ENCODE measurements at places on chromosomes 2 and 18. TPM values are rescaled to one million over a fixed set of nuclear protein-coding genes. Genes with fewer than 3 reads are reported as not detected.

GRCh38 chr2:229083606-229084340 is 187.3 kb downstream of the PID1 start:
- DNase-seq = no peak

- DNase-seq = no peak
These were observed 57.5 kb downstream of the AP1S3 start for GRCh38 chr2:223779877-223780276.

GRCh38 chr2:18630541-18630940 is 41.2 kb upstream of the NT5C1B start:
- no peak for DNase-seq

GRCh38 chr2:144625626-144626025 is 105.7 kb upstream of the ZEB2 start:
- DNase-seq = no peak

DNA sequence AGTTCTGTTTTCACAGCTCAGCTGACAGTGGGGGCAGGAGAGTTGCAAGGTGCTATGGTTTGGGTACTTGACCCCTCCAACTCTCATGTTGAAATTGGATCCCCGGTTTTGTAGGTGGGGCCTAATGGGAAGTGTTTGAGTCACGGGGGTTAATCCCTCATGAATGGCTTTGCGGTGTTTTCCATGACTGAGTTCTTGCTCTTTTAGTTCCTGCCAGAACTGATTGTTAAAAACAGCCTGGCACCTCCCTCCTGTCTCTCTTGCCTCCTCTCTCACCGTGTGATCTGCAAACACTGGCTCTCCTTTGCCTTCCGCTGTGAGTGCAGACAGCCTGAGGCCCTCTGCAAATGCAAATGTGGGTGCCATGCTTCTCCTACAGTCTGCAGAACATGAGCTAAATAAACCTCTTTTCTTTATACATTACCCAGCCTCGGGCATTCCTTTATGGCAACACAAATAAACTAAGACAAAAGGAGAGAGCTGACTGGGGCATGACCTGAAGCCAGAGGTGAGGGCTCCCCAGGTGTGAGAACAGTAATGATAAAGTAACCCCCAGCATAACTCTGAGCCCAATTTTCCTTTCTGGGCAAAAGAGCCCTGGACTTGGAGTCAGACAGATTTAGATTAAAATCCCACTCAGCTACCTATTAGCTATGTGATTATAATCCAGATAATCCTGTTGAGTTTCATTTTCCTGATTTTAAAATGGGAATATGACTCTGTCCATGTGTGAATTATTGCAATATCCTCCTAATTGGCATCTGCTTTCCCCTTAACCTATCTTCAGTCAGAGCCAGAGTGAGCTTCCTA is 64.9 kb upstream of the CAPN13 start:
- no peak for DNase-seq

DNA sequence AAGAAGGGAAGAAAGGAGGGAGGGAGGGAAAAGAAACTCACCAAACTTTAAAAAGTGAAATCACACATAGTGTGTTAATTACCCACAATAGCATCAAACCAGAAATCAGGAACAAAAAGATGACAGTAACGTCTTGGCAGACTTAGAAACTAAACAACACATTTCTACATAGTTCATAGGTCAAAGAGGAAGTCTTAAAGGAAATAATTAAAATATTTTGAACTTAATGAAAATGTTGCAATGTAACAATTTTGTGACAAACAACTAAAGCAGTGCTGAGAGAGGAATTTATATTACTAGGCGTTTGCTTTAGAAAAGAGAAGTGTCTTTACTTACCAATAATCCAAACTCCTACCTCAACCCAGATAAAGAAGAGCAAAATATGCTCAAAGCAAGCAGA is 505.0 kb upstream of the ID2 start:
- DNase-seq = no peak

DNA sequence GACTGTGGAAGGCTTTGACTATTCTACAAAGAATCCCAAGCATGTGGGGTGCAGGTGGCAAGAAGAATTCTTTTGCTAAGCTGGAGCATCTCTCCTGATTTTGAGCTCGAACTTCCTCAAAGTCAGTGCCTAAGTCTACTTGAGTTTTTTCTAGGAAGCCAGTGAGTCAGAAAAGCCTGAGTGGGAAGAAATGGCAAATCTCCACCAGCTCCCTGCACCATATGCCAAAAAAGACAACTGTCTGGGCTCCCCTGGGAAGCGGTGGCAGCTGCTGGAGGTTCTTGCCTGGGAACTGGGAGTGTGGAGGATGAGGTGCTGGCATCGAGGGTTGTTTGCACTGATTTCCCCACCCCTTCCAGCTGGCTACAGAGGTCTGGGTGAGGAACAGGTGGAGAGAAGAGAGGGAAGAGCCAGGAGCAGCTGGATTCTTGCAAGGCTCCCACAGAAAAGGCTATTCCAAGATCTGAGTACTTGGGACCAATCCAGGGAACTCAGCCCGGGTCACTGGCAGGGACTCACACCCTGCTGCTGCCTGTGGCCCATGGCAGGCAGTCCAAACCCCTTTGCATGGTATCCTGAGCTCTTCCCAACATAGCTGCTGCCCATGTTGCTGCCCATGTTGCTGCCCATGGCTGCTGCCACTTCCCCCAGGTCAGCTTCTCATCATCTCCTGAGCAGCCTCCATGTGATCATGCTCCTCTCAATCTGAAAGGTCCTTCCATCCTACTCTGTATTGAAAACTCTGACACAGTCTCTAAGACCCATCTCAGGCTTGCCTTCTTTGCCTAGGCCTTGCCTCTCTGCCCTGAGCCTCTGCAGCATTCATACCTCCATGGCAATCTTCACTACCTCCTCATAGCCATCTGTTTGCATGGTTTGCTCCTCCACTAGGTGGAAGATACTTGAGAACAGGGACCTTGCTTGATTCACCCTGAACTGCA is 128.3 kb upstream of the SPATS2L start:
- no peak for DNase-seq

- no peak for DNase-seq
These were observed 2786.5 kb downstream of the RPIA start for GRCh38 chr2:91477731-91478672.

GRCh38 chr2:212360068-212360460 is 178.5 kb downstream of the ERBB4 start:
- no peak for DNase-seq

GRCh38 chr2:237581751-237582746 is 8.5 kb downstream of the RAB17 start:
- peak; percentile 77 for DNase-seq

DNA sequence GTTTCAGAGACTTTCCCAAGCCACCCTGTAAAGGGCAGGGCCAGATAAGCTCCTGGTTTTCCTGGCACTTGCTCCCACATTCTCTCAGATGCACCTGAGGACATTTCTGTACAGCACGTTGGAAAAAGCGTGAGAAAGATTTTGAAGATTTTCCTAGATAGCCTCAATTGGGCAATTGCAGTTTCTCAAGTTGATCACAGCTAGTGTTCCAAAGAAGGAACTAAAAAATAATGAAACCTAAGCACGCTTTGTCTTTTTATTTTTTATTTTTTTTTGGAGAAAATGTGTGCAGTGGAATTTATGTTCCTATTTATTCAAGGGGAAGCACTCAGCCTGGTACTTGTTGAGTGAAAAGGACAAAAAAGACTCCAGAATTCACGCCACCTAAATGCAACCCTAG is 429.1 kb downstream of the RNF144A start:
- DNase-seq = no peak

DNA sequence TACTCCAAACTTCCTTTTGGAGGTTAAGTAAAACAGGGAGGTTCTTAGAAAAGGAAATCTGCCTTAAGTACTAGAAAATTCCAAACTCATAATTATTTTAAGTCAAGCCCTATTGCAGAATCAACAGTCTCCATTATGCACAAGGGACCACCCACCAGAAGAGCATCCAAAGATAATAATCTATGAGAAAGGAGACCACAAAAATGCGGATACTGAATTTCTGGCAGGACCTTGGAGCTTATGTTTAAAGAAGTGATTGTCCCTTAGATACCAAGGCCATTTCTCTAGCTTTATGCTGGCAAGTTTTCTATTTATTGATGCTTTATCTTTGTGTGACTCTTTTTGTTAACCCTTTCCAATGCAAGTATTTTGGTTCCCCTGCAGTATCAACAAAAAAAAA is 404.0 kb upstream of the MMADHC start:
- DNase-seq = no peak

GRCh38 chr18:74395648-74396154 is 61.4 kb downstream of the DIPK1C start:
- DNase-seq = no peak

DNA sequence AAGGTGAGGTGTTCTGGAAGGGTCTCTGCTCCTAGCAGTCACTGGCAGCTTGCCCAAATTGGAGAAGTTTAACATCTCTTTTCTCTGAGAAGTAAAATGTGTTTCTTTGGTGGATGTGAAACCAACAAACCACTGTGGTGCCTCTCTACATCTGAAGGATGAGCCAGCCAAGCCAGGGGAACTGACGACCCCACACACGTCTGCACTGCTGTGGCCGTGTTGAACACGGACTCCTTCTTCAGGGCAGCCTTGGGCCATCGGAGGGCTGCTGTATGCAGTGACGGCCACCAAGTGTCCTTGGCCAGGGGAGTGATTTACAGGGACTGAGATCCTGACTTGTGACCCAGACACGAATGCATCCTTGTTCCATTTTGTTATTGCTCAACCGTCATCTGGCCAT is 207.8 kb downstream of the ACKR3 start:
- no peak for DNase-seq

- DNase-seq = no peak
These were observed 91.9 kb upstream of the CAVIN2 start for GRCh38 chr2:191938779-191939178.

GRCh38 chr18:75290737-75291358 is 80.3 kb downstream of the TSHZ1 start:
- no peak for DNase-seq

- no peak for DNase-seq
These were observed 61.0 kb downstream of the APOB start for GRCh38 chr2:20982861-20983260.

DNA sequence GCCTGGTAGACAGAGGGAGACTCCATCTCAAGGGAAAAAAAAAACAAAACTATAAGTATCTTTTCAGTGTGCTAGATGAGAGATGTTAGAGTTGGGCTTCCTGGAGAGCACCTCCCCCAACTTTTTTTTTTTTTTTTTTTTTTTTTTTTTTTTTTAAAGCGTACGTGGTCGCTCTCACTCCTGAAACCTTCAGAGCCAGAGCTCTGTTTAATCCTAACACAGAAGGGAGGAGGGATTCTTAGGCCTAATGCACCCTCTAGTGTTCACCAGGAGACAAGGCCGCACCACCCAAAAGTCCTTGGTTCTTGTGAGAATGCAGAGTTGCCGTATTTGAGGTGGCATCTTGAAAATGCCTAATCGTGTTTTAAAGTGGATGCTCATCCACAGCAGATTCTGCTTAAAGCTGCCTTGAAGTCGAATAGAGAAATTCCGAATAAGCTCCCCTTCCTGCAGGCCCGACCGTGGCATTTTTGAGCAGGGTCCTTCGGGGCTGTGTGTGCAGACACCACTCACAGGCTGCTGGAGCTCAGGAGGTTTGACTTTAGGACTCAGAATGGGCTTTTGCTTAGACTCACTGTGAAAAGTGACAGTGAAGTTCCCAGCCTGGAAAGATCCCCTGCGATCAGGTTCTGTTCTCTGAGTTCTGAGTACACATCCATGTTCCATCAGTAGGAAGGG is 252.6 kb downstream of the AGAP1 start:
- no peak for DNase-seq

DNA sequence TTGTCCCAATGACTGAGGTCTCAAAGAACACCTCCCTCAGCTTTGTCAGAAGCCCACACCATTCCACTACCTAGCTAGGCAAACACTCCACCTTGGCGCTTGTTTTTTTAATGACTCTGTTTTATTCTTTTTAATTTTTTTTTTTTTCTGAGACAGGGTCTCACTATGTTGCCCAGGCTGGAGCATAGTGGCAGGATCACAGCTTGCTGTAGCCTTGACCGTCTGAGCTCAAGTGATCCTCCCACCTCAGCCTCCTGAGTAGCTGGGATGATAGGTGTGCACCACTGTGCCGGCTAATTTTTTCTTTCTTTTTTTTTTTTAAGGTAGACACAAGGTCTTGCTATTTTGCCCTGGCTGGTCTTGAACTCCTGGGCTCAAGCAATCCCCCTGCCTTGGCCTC is 101.9 kb downstream of the SLC25A12 start:
- DNase-seq = no peak

DNA sequence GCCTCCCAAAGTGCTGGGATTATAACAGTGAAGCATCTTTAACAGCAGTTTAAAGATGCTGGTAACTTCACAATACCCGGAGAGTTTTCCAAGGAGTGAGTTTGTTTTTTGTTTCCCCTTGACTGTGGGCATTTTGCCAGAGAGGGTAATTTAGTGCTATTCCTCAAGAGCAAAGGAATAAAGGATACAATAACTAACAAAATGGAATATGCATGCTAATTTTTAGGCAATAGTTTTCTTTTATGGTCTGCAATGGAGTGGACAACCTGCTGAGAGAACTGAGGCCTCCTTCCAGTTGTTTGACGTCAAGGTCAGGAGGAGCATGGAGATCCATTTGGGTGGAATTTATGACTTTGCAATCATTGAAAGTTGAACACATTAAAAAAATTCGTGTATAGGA is 15.9 kb upstream of the GREB1 start:
- DNase-seq = no peak

DNA sequence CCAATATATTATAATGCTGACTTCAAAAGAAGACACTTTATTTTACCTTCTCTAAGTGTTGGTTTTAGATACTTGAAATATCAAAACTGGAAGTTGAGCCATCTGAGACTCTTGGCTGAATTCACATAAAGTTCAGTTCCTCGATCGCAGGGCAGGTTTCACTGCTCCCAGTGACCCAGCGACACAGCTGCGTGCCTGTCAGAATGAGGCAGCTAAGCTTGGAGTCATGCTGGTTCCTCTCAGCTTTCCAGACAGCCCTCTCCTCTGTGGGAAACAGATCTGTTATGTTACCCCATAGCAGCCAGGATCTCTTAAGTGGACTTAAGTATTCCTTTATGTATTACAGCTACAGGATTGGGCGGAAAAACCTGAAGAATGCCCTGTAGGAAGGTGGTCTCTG is 142.8 kb upstream of the ALPP start:
- DNase-seq = no peak

DNA sequence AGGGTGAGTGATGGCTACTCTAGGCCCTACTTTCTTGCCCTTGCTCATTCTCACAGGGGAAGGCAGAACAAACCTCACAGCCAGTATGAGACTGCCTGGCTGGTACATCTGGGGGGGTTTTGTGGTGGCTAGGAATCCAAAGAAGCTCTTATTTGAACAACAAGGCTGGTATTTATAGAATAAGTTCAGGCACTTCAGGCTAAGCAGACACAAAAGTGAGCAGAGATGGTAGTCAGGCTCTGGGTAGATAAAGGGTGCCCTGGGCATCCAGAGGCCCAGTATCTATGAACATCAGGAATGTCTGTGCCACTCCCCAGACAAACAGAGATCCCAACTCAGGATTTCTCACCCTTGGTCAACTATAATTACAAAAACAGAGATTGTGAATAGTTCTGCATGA is 57.2 kb upstream of the RTN4 start:
- DNase-seq = no peak

GRCh38 chr18:35938562-35938961 is 33.9 kb upstream of the RMP24 start:
- no peak for DNase-seq

The CYP27C1 gene
- polyA plus RNA-seq = 0.03 TPM

The CYP1B1 gene
- 5.0 TPM for polyA plus RNA-seq

The FIGN gene
- polyA plus RNA-seq = 0.08 TPM

The ATOH8 gene
- 77.2 TPM for polyA plus RNA-seq

The NAPG gene
- polyA plus RNA-seq = 38.7 TPM

The LYG1 gene
- 1.4 TPM for polyA plus RNA-seq

The SLC5A7 gene
- polyA plus RNA-seq = not detected

The PTPRM gene
- 27.9 TPM for polyA plus RNA-seq

The PRKAG3 gene
- polyA plus RNA-seq = 9.2 TPM

The SRBD1 gene
- polyA plus RNA-seq = 3.0 TPM
